ENCODE measurements at places on chromosomes 13 and 19. TPM values are rescaled to one million over a fixed set of nuclear protein-coding genes. Genes with fewer than 3 reads are reported as not detected.

CDADC1 gene
- 19.7 TPM for total RNA-seq

PPP1R15A gene
- total RNA-seq: 19.5 TPM

DACT3 gene
- total RNA-seq: 70.4 TPM

YJEFN3 gene
- total RNA-seq: 60.6 TPM

INSL3 gene
- total RNA-seq: 1.6 TPM

ZNF264 gene
- total RNA-seq: 41.6 TPM

CCDC8 gene
- 2.5 TPM for total RNA-seq

UBE2L5 gene
- total RNA-seq: 0.73 TPM

SPPL2B gene
- total RNA-seq: 56.9 TPM

PGLYRP2 gene
- not detected for total RNA-seq

SBSN gene
- not detected for total RNA-seq

LIN7B gene
- total RNA-seq: 29.6 TPM

ARL11 gene
- total RNA-seq: 0.68 TPM

RB1 gene
- 38.1 TPM for total RNA-seq

MBD3L3 gene
- total RNA-seq: not detected

OR7D2 gene
- total RNA-seq: 0.15 TPM

N4BP2L1 gene
- total RNA-seq: 57.6 TPM

MEIOSIN gene
- total RNA-seq: not detected

RPL28 gene
- 570 TPM for total RNA-seq

POGLUT2 gene
- 5.9 TPM for total RNA-seq

FRY gene
- total RNA-seq: 119 TPM

F2RL3 gene
- not detected for total RNA-seq

KCNJ14 gene
- total RNA-seq: 1.8 TPM

CAPS gene
- total RNA-seq: 13.2 TPM

CEACAM16 gene
- total RNA-seq: not detected

ATCAY gene
- 137 TPM for total RNA-seq

RASIP1 gene
- 8.1 TPM for total RNA-seq

TNFSF13B gene
- total RNA-seq: 5.1 TPM

All from dorsolateral prefrontal cortex (tissue), 122 donors.